Stimulated activated CD4-positive, alpha-beta T cell treated with anti-CD3 and anti-CD28 coated beads, Interleukin-1b, Interleukin-23, amount 100 ng/mL, for 24 hours (primary cell): ENCODE measurements at places on chromosomes 5 and 9.

DNA sequence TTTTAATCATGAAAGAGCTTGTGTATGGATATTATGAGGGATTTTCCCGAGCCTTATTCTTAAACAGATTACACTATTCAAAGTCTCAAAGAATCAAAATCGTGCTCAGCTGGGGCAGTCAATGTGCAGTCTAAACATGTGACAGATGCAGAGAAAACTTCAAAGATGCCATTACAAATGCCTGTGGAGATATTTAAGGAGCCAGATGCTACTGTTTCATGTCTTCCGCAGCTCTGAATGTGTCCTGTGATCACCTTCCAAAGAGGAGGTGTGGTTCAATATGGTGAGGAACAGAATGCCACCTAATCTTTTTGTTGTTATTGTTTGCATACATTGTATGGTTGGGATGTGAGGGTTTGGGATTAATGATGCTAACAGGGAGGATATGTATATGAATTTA is 593.3 kb upstream of the ARRDC3 start:
- DNase-seq: no peak

- no peak for DNase-seq
Measured at GRCh38 chr5:96750110-96750822, 57.5 kb downstream of the ERAP1 start.

GRCh38 chr5:1334831-1335539 is 9.9 kb downstream of the CLPTM1L start:
- no peak for DNase-seq

- DNase-seq: no peak
Measured at GRCh38 chr5:464843-465590, 22.0 kb downstream of the EXOC3 start.

- no peak for DNase-seq
Measured at GRCh38 chr5:54758038-54758437, 227.4 kb downstream of the ESM1 start.

GRCh38 chr5:34062419-34062818 is 19.4 kb upstream of the C1QTNF3 start:
- no peak for DNase-seq

DNA sequence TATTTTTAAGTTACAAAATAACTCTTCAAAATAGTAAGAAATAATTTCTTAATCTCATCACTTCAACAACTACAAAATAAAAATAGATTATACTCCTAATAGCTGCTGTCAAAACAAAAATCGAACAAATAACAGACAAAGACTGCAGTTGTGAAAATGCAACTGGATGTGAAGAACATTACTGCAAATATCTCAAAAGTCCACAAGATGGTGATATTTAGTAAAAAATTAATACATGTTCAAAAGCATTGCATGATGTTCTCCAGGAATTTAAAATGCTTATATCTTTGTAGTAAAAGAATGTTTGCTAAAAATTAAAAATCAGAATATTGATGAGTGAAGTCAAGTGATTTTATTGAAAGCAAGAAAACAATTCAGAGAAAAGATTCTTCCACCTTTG is 66.2 kb downstream of the MPDZ start:
- DNase-seq: no peak

DNA sequence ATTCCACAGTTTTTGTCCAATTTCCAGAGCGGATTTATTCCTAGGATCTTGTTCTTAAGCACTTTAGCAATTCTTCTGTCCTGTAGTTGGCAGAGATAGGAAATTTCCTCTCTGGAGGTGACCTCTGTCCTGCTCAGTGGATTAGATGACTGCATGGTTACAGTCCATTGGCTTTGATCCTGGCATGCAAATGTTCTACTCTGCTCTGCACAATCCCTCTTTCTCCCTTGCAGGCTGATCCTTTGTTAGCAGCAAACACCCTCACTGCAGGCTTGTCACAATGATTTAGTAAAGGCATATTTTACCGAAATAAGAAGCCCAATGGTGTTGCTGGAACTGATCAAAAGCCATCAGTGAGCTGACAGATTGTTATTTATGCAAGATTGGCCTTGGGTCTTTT is 243.8 kb downstream of the COX7C start:
- no peak for DNase-seq

GRCh38 chr9:118305331-118305730 is 601.1 kb downstream of the TLR4 start:
- DNase-seq: no peak

DNA sequence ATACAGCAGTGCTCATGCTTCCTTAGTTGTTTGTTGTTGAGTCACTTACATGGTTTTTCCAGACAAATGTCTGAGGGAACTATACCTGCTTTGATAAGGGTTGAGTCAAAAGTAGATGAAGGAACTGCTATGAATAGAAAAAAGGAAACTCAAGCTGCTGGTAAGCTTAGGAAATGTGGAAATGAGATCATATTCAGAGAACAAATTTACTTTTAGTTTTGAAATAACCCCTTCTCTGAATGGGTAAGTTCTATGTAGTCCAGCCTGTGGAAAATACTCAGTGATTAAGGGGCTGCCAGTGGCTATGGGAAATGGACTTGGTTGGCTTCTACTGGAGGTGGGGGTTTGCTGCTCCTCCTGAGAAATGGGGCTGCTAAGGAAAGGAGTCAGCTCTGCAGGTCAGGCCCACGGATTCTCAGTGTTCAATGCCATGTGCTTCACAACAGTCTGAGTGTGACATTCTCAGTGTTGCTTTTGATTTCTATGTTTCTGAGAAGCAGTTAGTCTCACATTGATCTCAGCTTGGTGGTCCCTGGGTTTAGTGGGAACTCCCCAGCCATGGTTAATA is 47.7 kb upstream of the GLRX start:
- peak; percentile 43 for DNase-seq

DNA sequence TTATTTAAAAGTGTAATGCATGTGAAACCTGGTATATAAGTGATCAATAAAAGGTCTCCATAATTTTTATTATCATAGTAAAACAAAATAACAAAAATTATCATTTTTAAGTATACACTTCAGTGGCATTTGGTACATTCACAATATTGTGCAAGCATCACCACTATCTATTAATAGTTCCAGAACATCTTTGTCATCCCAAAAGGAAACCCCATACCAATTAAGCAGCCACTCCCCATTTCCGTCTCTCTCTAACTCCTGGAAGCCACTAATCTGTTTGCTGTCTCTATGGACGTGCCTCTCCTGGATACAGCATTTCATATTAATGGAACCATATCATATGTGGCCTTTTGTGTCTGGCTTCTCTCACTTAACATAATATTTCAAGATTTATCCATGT is 7.6 kb downstream of the OLFML2A start:
- no peak for DNase-seq

GRCh38 chr9:92954049-92954861 is 6.9 kb downstream of the FGD3 start:
- no peak for DNase-seq

GRCh38 chr5:172670005-172670402 is 28.9 kb downstream of the NEURL1B start:
- DNase-seq: no peak

- DNase-seq: no peak
Measured at GRCh38 chr9:116380496-116380995, 227.0 kb downstream of the PAPPA start.

DNA sequence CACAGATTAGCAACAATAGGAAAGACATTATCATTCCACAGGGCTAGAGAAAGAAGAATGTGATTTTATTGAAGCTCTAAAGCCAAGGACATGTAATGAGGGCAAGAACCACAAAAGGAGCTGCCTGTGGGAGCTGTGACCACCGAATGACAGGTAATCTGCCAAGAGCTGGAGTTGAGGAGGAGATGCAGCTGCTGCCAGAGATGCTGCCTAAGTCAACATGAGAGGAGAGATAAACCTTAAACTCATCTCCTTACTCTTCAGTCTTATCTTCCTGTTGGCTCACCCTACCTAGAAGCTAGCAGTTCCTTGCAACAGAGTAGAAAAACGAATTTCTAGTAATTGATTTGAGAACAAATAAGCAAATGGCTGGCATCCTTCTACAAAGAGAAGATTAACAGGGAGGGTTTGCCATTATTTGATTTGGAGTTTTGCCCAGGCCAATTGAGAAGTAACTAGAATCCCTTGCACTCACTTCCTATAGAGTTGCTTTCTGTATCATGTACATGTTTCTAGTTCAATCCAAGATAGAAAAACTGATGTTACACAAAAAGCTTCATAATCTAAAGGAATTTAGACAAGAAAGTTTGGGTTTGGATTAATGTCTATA is 539.2 kb downstream of the TLE1 start:
- no peak for DNase-seq

DNA sequence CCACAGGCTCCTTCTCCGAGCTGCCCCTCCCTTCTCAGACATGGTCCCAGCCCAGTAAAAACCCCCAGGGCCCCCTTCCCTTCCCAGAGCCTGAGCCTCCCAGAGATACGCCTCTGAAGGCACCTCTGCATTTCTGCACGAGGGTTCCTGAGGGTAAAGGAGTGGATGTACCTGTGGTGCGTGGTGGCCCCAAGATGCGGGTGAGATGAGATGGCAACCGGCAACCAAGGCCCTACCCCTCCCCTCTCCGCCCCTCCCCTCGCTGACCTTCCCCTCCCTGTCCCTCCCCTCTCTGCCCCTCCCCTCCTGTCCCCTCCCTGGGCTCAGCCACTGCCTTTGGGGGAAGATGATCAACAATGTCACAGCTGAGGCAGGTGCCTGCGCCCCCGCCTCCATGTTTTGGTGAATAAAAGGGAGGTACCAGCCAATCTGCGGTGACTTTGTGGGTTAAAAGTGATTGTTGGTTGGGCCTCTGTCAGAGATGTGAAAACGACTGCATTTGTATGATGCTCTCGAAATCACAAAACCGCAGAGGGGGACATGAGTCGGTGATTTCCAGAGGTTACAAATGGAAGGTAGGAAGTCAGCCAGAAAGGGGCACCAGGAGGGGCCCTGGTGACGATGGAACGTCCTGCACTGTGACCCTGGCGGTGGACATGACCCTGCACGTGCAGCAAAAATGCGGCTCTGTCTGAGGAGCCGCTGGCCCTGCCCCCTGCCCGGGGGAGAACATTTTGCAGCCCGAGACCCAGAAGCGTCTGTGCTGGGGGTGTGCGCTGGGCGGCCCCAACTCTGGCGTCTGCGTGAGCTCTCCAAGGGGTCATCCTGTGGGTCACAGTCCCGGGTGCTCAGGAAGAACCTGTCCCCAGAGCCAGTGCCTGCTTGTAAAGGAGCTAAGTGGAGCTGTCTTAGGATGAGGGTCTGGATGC is 3.7 kb downstream of the LCN9 start:
- no peak for DNase-seq

DNA sequence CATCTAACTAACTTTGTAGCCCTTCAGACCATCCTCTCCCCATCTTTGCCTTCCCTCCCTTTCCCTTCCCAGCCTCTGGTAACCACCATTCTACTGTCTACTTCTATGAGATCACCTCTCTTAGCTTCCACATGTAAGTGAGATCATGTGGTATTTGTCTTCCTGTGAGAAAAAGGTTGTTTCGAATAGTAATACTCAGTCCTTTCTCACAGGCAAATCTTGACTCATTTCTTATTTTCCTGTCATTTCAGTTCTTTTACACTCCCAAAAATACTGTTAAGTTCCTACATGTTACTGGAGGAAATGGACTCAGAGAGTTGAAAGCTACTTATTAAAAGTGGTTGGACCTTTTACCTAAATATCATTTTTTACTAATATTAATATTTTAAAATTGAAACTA is 82.1 kb downstream of the SLF1 start:
- DNase-seq: no peak

DNA sequence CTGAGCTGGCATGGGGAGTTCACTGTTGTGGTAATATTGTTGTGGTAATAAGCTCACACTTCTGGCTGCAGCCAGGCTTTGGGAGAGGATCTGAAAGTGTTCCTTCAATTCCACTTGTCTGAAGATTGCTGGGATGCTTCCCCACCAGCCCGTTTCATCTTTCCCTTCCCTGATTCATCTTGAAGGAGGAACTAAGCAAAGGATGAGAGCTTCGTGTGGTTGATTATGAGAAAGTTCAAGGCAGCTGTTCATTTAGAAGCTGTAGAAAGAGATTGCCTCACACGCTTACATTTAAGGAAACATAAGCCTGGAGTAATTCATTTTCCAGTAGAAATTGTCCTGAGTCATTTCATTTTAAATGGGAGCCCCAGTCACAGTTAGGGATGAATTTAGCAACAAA is 122.4 kb upstream of the GAS1 start:
- no peak for DNase-seq

GRCh38 chr5:143337946-143338345 is 65.5 kb downstream of the NR3C1 start:
- DNase-seq: no peak

- no peak for DNase-seq
Measured at GRCh38 chr5:134606726-134607125, 25.9 kb downstream of the SAR1B start.

DNA sequence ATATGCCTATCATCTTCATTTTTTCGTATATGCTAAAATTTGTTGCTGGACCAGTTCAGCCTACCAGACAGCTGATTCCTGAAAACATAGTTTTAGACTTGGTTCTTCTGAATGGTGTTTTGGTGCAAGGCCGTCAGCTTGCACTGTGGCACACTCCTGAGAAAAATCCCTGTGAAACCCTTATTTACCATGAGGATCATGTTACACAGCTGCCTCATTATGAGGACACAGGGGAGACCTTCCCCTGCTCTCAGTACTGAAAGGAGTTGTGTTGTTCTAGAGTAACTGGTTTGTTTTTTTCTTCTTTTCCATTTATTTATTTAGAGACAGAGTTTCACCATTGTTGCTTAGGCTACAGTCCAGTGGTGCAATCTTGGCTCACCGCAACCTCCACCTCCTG is 37.6 kb downstream of the MAST4 start:
- DNase-seq: no peak

GRCh38 chr5:141694479-141694878 is 12.4 kb upstream of the ARAP3 start:
- DNase-seq: no peak

DNA sequence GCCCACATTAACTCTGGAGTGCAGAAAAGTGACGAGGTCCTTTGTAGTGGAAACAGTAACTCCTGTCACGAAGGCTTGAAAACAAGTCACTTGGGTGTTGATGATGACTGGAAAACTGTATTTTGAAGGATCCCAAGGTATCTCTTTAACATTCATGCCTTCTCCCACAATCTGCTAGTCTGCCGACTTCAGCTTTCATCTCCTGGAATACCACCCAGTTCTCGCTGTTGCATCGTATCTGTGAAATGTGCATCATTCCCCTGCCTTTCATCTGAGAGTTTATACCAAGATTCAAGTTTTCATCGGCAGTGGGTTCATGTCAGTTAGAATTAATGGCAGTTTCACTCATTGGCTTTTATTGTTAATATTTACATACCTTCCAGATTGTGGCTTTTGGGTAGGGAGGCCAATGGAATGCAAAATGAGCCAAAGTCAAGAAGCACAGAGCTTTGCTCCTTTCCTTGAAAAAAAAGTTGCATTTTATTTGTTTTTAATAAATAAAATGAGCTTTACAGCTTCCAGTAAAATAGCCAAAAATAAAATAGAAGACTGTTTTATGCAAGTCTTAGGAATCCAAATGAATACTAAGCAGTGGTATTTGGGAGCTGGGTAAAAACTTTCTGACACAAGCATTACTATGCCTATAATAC is 575.2 kb upstream of the WWC1 start:
- no peak for DNase-seq

- no peak for DNase-seq
Measured at GRCh38 chr5:142811866-142812557, 41.8 kb downstream of the ARHGAP26 start.
